ENCODE measurements at places on chromosomes 5 and 9.
A peak's percentile ranks its signal among the peaks of the same experiment; 100 is the strongest.

- DNase-seq: no peak
Measured at GRCh38 chr5:74502479-74502950, 138.0 kb downstream of the ENC1 start.

DNA sequence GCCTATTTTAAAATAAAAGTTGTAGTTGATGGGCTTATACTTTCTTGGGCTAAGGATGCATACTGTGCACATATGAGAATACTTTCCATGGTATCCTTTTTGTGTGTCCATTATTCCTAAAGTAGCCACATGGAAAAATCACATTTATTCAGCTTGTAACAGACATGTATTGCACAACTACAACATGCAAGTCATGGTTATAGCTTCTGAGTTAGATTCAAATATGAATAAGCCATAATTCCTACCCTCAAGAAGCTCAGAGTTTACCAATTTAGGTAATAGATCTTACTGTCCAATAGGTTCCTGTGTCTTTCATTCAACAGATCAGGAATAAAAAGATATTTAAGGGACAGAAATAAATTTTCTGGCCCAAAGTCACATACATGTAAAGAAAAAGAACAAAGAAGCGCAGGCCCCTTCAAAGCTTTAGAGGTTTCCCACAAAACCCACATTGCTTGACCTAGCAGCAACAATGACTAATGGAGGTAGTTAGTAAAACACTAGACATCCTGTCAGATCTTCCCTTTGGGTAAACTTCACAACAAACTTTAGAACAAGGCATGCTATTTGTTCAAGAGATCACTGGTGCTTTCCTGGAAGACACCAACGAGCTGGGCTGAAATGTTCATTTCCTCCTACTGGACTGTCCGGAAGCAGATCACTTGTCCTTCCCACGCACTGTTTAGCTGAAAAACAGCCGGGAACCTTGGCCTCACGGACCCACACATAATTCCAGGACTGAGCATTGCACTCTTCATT lies 78.4 kb upstream of the ITGA1 start:
- DNase-seq: peak; percentile 49

DNA sequence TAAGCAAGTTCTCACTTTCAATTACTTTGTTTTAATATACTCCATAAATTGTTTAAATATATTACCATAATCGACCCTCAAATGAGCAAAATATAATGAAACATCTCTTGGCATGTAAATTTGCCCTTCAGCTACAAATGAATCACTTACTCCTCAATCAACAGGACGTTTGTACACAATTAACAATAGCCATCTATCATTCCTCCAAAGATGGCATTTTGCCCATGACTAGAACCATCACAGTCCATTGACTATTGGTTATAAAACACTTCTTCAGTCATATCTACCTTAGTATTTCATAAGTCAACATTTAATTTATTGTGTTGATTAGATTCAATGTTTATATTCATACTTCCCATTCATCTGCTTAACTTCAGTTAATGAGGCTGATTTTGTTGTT lies 127.2 kb downstream of the CTNND2 start:
- no peak for DNase-seq

DNA sequence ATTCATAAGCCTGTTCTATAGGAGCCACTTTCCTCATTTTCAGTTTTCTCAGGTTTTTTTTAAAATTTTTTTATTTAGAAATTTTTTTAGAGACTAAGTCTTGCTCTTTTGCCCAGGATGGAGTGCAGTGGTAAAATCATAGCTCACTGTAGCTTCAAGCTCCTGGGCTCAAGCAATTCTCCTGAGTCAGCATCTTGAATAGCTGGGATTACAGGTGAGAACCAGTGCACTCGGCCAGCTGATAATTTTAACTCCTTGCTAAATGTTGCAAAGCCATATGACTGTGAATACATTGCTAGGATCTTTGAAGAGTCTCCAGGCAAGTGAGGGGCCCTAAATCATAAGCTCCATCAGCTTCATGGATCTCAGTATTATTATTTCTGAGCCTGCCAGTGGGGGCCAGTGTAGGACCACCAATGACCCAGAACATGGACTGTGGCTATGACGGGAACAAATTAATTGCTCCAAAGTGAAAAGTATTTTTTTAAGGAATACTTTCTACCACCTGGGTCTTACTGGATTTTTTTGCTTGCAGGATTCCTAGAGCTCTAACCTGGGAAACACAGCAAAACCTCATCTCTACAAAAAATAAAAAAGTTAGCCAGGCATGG lies 5.7 kb upstream of the GAPVD1 start:
- DNase-seq: peak; percentile 41

DNA sequence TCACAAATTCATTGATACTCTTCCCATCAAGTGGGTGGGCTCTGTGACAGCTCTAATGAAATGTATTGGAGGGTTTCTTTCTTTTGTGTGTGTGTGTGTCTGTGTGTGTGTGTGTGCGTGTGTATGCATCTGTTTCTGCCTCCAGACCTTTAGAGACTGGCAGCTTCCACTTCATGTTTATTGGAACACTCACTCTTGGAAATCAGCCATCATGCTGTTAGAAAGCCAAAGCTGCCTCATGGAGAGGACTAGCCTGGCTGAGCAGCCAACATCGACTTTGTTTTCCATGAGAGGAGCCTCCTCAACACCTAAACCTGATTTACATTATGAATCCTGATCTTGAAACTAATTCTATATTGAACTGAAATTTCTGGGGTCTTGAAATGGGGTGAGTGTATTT lies 128.5 kb upstream of the FAM174A start:
- DNase-seq: no peak

GRCh38 chr9:126499005-126499910 lies 114.5 kb upstream of the LMX1B start:
- peak; percentile 68 for DNase-seq

- DNase-seq: no peak
Measured at GRCh38 chr9:74644023-74644422, 146.9 kb downstream of the RORB start.

GRCh38 chr9:38361473-38361850 lies 31.0 kb upstream of the ALDH1B1 start:
- DNase-seq: no peak

- DNase-seq: no peak
Measured at GRCh38 chr5:1827025-1827885, 26.0 kb downstream of the NDUFS6 start.

DNA sequence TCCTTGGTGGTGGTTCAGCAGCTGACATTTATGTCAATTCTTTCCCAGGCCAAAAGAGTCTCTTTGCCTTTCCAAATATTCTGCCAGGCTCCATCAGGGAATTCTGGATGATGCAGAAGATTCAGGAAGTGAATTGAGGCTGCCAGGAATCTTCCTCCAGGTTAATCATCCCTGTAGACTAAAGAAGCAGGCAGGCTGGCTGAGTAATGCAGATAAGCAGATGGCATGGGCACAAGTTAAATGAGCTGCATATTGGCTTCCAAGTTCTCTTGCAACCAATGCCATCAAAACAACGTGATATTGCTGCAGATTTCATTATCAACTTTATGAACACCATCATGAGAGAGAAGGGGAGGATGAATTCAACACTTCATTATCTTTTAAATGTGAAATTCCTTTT lies 324.5 kb downstream of the KCNN2 start:
- DNase-seq: no peak

GRCh38 chr9:34025062-34025461 lies 23.6 kb downstream of the UBAP2 start:
- no peak for DNase-seq

- no peak for DNase-seq
Measured at GRCh38 chr5:14281746-14282181, 138.6 kb downstream of the TRIO start.

GRCh38 chr9:21576331-21577189 lies 94.4 kb upstream of the IFNE start:
- DNase-seq: no peak

DNA sequence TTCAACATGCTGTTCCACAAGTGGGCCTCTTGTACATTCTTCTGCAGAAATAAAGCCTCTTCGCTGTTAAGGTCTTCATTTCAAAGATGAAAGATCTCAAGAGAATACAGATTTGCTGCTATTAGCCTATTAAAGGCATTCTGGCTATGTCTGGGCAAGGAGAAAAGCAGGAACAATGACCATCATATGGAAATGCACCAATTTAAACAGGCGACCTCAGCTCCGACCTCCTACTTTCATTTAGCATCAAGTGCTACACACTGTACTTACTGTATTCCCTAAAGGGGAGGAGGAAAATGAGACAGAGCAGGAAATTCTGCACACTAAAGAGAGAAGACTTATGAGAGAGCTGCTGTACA lies 64.8 kb downstream of the HABP4 start:
- DNase-seq: no peak

GRCh38 chr9:138072161-138072842 lies 194.7 kb downstream of the CACNA1B start:
- no peak for DNase-seq

DNA sequence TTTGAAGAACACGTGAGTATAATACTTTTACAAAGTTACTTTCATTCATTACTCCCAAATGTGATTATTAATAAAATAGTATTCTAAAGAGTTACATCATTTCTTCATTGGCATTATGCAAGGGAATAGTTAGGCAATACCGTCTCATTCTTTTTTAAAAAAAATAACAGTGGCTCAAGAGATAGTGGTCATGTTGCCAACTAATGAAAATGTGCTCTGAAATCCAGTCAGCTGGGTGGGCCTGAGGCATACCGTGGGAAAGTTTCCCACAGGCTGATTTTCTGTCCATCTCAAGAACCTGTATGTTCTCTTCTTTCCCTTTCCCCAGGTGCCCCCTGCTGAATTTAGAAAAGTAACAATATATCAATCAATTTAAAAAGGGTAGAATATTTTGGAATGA lies 40.8 kb upstream of the ROPN1L start:
- DNase-seq: no peak

DNA sequence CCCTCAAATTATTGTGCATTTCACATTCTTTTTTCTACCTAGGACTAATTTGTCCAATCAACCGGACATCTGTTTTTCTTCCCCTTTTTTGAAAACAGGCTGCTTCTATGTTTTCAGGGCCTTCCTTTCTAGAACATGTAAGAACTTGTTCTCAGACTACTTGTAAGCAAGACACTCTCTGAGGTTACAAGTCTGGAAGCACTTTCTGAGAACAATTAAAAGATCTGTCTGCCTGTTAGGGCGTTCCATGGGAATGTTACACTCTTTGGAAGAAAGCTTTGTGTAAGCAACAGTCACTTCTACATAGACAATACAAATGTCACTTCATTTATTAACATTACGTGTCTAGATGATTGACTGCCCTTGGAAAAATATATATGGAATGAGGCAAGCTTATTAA lies 50.9 kb upstream of the HSPB3 start:
- DNase-seq: no peak

GRCh38 chr5:80860924-80861613 lies 99.1 kb upstream of the RASGRF2 start:
- no peak for DNase-seq

GRCh38 chr5:59067956-59068656 lies 485.2 kb downstream of the RAB3C start:
- no peak for DNase-seq

- DNase-seq: no peak
Measured at GRCh38 chr9:127402401-127403090, 5.6 kb downstream of the SLC2A8 start.

DNA sequence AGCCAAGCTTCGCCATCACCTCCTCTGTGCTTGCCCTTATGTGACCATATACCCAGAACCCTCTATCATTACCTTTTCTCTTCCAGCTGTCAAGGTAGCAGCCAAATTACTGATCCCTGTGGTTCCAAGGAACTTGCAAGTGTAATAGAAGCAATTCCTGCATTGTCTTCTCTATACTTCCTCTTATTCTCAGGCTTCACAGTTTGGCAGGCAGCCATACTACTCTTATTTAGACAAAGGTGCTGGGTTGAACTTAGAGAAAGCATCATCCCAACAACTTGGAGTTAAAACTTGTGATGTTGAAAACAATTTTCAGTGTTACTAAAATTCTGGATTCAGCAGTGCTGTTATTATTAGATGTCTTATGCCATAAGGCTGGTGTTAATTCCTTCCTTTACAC lies 93.2 kb downstream of the NLN start:
- DNase-seq: no peak

DNA sequence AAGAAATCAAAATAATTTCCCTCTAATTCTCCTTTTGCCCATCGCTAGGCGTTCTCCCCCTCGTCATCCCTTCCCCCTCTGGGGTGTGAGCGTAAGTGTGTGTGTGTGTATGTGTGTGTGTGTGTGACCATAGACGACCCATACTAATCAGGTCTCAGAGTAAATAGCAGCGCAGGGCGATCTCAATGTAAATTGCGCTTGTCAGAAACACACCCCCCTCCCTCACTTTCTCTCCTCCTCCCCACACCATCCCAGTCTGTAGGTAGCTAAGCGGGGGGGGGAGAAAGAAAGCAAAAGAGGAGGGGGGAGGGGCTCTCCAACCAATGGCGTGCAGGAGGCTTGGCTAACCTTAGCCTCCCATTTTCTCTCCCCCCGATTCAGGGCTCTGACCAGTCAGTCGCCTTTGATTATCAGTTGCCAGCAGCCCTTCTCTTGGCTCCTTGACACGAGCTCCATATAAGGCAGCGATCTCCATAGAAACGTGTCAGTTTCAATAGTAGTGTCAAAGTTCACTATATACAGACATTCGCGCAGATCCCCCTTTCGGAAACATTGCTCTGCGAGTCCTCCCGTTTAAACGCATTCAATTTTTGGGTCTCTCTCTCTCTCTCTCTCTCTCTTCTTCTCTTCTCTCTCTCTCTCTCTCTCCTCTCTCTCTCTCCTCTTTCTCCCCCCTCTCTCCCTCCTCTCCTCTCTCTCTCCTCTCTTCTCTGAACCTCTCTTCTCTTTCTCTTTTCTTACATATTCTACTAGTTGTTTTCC lies at the start of gene NR2F1:
NR2F1 (plus strand) TSS at position 546 of the 762 bp plus-strand sequence. CDS start 1,802 bp downstream, outside the sequence.
- DNase-seq: peak; percentile 90

- no peak for DNase-seq
Measured at GRCh38 chr5:51208296-51208695, 175.0 kb upstream of the ISL1 start.

DNA sequence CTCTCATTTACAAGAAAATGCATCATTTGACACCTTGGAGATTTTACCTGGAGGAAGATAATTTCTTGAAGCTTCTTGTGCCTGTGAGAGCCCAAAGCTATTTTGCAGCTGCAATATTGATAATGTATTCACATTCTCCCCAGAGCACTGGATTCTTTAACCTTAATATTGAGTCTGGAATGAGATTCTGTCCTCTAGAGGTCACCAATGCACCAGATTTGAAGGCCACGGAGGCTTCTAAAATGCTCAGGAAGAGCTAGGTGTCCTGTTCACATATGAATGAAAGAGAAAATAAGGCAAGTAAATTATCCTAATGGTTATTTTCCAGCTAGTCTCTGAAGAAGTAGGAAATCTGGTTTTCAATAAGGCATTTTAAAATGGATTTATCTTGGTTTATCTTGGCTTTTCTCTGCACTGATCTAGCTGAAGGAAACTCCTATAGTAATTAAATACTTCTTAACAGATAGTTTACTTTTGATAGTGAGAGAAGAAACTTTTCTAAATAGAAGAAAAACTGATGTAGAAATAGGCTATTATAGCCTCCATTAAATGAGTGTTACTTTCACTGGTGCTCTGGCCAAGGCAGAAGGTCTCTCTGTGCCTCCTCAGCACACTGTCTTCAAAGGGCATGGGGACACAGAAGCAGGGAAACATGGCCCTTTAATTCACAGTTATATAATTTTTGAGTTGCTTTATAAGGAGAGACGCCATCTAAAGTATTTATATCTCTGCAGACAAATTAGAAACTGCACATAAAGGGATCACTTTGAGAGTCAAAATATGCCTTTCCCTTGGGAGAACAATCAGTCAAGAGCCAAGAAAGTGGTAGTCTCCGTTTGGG lies 297.0 kb upstream of the ACTBL2 start:
- peak; percentile 86 for DNase-seq
